ENCODE measurements at places on chromosomes 3 and 15.

DNA sequence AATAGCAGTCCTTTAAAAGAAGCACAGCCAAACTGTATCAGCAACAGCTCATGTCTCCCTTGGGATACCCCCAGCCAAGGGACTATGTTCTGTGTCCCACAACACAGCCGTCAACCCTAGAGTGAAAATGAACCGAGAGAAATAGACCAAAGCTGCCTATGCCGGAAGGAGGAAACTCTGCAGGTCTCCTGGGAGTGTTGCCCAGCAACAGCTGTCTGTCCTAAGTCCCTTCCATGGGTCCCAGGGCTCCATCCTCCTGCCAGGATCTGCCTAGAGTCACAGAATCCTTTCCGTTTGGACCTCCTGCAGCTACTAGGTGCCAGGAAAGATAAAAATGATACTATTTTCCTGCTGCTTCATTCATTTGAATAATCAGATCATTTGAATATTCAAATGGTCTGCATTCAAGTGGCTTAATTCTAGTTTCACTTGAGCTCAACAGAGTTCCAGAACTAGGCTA lies 53.1 kb downstream of the TRANK1 start:
- DNase-seq, result no peak

GRCh38 chr3:72591522-72592421 lies 256.5 kb downstream of the SHQ1 start:
- DNase-seq, result no peak

DNA sequence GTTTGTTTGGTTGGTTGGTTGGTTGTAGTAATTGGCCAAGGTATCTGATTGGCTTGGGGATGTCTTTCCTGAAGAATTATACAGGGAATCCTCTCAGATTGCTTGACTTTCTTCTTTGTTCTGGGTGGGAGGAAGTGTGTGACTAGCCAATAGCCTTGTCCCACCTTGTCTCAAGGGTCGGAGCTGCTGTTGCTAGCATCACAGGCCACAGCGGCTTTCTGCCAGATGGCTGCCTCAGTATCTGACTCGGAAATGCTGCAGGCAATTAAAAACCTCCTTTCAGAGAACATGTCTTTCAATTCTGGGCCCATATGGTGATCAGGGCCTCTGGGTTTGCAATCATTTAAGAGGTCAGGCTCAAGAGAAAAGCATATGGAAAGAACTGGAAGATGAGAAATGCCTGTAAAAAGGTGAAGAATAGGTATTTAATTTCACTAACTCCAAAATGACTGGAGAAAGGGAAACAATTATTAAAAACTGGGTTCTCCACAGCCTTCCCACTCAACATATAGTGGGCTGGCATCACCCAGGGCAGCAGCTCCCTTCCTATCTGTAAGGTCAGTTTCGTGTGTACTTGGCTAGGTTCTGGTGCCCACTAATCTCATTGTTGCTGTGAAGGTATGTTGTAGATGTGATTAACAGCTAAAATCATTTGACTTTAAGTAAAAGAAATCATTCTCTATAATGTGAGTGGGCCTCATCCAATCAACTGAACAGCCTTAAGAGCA lies 32.4 kb downstream of the TGFBR2 start:
- peak; percentile 87 for DNase-seq

DNA sequence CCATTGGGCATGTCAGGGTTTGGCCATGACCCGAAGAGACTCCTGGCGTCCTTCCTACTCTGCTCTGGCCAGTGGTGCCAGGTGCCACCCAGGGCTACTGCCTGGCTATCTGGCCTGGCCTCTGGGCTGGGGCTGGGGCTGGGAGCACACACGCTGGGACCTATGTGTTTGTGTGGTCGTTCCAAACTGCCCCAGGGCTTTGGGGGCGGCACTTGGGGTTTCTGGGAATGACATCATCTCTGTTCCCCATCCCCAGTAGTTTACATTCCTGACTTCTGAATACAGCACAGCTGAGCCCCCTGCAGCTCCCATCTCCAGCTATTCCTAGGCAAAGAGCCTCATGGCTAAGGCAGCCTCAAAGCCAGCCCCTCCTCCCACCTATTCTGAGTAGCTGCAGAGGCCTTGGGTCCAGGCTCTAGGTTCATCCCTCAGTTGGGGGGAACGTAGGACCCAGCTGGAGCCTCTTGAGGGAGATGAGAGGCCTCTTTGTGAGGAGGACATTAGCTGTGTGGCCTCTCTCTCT lies 24.3 kb downstream of the PLEKHO2 start:
- DNase-seq, result no peak

DNA sequence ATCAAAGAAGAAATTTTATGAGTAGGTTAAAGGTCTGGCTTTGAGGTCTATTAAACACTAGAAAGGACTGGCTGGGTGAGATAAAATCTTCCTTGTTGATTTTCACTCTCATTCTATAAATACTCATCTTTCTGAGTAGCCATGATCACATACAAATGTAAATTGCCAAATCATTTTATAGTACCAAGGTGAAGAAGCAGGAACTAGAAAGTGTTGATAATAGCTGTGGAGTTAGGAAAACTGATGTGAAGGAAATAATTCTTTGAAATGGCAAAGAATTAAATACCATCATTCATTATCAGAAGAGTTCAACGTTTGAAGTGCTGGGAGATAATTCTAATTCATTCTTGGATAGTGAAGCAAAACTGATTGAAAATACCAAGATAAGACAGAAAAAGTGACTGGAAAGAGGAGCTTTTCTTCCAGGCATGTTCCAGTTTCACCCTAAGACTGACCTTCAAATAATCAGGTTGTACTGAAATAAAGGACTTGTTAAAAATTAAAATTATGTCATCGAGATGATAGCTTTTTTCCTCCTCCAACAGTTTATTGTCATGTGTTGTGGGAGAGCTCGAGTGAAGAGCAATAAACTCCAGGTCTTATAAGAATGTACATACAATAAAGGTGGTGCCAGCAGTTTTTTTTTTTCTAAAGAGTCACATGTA lies 17.4 kb downstream of the THBS1 start:
- DNase-seq, result no peak

DNA sequence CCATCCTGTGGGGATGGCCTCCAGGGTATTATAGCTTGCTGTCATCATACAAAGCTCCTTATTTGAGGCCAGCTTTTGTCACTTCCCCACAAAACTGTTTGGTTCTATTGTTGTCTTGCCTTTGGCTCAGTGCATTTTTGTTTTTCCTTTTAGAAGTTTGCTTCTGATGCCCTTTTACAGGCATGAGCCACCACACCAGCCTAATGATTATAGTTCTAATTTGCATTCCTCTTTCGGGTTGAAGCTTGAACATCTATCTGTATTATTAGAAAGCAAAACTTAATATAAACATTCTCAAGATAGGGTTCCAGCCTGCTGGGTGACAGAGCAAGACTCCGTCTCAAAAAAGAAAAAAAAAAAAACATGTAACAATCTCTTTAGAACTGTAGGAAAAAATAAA lies 39.8 kb downstream of the SMARCC1 start:
- no peak for DNase-seq

- no peak for DNase-seq
These were observed 246.6 kb upstream of the KCNMB2 start for GRCh38 chr3:178289544-178290160.

DNA sequence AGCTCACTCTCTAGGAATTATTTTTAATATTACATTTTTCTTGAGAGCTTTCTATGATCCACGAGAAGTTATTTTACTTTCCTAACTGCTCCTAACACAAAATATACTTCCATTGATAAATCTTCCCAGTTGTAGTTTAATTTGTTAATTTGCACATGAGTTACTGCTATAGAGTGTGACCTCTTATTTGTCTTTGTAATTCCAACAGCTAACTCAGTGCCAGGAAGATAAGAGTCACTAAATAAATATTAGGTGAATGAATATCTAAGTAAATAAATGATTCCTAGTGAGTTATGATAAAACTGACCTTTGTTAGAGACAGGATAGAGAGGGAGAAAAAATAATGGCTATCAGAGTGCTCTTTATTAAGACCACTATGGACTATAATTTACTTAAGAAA lies 319.9 kb downstream of the NAALADL2 start:
- DNase-seq, result no peak

- no peak for DNase-seq
These were observed 62.3 kb downstream of the GALK2 start for GRCh38 chr15:49232236-49232806.

DNA sequence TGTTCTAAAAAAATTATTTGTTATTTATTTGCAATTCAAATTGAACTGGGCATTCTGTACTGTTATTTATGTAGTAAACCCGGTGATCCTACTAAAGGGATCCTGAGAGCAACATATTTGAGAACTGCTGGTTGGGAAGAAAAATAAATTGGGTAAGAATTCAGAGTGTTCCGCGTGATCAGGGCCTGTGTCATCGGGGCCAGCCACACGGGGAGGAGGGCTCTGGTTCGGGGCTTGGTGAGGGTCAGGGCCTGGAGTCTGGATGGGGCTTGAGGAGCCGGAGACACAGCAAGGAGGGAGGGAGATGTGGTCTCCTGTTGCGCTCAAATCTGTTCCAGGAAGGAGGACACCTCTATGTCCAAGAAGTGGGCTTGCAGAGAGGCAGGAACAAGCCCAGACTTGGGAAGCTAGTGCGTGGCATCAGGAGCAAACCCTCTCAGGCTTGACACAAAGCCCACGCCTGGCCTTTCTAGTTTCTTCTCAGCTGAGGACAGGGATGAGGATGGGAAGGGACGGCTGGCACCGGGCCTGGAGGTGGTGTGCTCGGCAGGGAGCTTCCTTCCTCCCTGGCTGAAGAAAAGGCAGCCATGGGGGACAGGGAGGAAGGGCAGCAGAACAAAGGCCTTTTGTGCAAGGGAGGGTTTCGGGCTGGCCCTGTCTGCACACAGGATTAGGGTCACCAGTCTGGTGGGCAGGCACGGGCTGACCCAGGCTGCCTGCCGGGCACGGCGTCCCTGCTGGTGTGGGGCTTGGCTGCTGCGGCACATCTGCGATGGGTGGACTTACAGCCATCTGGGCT lies 22.9 kb upstream of the FBLN2 start:
- DNase-seq, result no peak

DNA sequence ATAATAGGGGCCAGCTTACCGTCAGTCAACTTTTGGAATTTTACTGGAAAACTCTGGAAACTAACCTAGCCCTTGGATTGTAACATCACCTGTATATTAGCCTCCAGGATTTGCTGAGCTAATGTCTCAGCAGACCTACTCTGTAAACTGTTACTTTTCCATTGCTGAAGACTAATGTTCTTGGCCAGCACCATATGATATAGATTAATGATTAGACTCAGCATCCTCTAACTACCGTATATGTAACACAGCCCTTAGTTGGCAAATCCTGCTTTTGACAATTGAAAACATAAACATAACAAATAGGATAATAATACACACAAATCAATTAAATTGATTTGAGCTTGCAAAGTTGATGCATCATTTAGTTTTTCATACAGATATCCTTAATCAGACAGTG lies 26.6 kb upstream of the GBE1 start:
- no peak for DNase-seq

- DNase-seq, result no peak
These were observed 982.8 kb upstream of the ROBO1 start for GRCh38 chr3:80750637-80751036.

- no peak for DNase-seq
These were observed 9.6 kb downstream of the AMIGO3 start for GRCh38 chr3:49709852-49710251.

DNA sequence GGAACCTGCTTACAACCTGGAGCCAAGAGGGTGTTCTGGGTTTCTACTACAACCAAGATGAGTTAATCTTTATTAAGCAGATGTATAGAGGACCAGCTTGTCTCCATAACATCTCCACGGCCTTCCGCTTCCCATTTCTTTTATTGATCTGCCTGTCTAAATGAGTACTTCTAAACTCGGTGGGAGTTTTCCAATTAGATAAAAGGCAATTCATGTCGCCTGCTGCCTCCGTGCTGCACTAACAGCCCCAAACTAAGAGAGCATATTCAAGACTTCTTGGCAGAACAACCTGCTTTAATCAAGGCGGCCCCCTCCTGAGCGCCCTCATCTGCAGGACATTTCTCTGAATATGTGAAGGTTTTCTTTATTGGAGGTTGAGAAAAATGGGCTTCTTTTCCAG lies 270.1 kb downstream of the PDCD6IP start:
- DNase-seq, result no peak

- no peak for DNase-seq
These were observed 38.6 kb downstream of the TRPM1 start for GRCh38 chr15:31062911-31063310.

- no peak for DNase-seq
These were observed 115.8 kb downstream of the FBXL22 start for GRCh38 chr15:63712828-63713520.

- no peak for DNase-seq
These were observed 23.2 kb downstream of the FRG2C start for GRCh38 chr3:75687323-75687722.

DNA sequence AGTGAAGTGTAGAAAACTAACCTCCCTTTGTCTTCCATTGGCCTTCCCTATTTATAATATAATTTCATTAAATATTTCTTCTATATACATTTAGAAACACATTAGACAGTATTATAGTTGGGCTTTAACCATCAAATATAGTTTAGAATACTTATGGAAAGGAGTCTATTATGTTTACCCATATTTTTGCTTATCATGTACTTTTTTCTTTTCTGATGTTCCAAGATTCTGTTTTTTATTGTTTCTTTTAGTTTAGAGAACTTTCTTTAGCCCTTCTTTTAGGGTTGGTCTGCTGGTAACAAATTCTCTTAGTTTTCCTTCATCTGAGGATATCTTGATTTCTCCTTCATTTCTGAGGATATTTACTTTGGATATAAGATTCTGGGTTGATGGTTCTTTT lies 23.7 kb downstream of the SH3GL3 start:
- no peak for DNase-seq

DNA sequence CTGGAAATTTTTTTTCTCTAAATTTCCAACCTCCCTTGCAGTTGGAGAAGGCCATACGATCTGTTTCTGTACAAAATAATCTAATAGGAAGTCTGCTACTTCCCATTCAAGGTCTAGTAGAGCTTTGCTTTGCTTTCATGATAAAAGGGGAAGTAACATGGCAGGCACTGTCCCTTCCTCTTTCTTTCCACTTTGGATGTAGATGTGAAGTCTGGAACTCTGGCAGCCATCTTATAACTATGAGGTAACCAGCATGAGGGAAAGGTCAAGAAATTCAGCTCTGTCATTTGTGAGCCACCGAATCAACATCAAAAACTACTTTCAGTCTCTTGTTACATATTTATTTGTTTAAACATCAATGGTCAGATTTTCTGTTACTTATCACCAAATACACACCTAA lies 156.3 kb downstream of the MTHFS start:
- no peak for DNase-seq

DNA sequence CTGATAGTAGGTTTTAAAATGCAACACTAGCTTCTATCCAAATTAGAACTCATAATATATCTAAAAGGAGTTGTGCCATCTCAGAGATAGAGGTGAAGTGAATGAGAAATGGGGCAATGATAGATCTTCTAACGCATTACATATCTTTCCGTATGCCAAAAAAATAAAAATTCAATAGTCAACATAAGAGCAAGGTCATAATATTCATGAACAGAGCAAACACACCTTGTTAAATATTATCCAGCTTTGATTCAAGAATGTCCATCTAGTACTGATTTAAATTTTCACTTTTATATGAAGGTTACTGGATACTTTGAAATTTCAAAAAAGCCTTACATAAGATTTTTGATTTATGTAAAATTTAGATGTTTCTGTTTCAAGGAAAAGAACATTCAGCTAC lies 554.5 kb downstream of the NSUN3 start:
- no peak for DNase-seq

- no peak for DNase-seq
These were observed 124.3 kb downstream of the LRIG1 start for GRCh38 chr3:66376568-66376967.
